ENCODE measurements at places on chromosomes 4 and X. TPM values are rescaled to one million over a fixed set of nuclear protein-coding genes. Genes with fewer than 3 reads are reported as not detected.

The CYBB gene
- not detected for total RNA-seq

The PRDM8 gene
- 10.2 TPM for total RNA-seq

The TEX13A gene
- not detected for total RNA-seq

The ADH7 gene
- not detected for total RNA-seq

The CXorf49 gene
- total RNA-seq: not detected

The FOXR2 gene
- not detected for total RNA-seq

The XAGE2 gene
- not detected for total RNA-seq

The SLC6A8 gene
- total RNA-seq: 42.0 TPM

The SYNPO2 gene
- total RNA-seq: 1.2 TPM

The ALG13 gene
- 100 TPM for total RNA-seq

DNA sequence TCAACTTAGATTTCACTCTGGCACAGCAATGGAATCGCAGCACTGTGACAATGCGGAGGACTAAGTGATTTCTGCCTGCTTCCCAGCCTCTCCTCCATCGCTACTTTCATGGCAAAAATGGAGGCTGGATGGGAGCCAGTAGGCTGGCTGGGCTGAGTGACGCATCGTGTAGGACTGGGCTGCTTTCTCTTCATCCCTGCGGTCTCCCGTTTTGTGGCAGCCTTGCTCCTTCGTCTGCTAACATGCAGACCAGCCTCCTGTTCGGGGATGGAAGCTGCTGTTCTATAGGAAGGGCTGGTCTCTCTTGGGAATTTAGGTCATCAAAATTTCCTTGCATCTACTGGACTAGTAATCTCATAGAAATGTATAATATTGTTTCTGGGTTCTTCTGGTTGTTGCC lies 15.8 kb upstream of the RGS12 start:
- no peak for DNase-seq

- no peak for DNase-seq
These were observed 132.9 kb downstream of the NKX6-1 start for GRCh38 chr4:84366161-84366560.

DNA sequence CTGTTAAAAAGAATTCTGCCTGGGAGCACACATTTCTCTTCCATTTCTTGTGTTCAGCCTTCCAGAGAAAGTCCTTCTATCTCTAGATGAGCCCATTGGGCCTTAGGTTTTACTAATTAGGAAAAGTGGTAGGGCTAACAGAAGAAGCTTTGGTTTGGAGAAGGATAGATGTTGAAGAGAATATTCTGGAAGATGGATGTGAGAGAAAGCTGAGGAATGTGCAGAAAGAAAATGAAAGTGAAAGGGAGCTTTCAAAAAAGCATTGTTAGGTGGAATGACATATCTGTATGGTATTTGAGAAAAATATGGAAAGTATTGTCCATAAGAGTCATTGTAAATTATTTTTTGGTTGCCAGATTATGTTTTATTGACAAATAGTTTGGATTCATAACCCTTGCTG lies 474.8 kb upstream of the SLIT2 start:
- no peak for DNase-seq

DNA sequence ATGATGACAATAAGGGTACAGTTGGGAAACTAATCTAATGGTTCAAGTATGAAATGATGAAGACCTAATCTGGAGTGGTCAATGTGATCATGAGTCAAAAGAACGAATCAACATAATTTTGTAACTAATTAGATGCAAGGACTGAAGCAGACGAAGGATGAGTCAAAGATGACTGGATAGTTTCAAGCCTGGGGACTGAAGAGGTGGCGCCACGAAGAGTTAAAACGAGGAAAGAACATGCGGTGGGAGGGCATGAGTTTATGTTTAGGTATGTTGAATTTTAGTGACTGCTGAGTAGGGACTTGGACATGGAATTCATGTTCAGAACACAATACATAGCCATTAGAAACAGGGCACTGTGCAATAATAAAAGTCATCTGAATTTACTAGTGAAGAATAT lies 221.5 kb upstream of the FAM241A start:
- DNase-seq: no peak

DNA sequence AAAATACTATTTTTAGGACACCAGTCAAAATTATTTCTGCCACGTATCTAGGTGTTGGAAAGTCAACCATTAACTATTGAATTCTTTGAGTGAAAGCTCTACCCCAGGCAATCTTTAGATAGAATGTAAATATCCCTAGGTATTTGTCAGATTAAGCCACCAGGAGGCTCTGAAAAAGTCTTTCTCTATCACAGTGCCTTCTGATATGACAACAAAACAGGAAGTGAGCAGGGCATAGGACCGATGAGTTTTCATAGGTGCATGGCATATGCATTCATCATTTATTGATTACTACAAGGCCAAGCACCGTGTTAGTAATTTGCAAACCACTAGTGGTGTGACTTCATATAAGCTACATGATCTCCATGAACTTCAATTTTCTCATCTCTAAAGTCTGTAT lies 333.6 kb upstream of the F9 start:
- no peak for DNase-seq

GRCh38 chr4:185351691-185352090 lies 44.0 kb downstream of the LRP2BP start:
- no peak for DNase-seq

DNA sequence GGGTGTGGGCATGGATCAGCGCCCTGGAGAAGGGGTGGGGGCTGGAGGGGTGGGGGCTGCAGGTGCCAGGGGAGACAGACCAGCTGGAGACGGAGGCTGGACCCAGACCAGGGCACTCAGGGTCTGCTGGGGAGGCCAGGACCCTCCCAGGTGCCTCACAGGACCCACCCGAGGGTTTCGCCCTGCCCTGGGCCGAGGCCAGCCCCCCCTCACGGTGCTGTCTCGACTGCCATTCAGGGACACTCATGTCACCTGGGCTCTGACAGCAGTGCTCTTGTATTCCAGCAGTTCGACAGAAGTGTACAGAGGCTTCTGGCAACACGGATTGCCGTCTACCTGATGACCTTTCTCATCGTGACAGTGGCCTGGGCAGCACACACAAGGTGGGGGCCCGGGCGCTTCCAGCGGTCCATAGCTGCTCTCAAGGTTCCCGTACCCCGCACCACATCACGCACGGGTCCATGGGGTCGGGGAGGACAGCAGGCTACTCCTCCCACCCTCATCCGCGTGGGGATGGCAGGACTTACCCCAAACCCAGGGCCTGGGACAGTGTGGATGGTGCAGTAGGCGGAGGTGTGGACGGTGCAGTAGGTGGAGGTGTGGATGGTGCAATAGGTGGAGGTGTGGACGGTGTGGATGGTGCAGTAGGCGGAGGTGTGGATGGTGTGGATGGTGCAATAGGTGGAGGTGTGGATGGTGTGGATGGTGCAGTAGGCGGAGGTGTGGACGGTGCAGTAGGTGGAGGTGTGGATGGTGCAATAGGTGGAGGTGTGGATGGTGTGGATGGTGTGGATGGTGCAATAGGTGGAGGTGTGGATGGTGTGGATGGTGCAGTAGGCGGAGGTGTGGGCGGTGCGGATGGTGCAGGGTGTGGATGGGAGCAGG lies 18.1 kb downstream of the TMEM175 start:
- DNase-seq: no peak

GRCh38 chrX:19827088-19827487 lies 60.3 kb downstream of the SH3KBP1 start:
- DNase-seq: no peak

GRCh38 chr4:17823871-17824669 lies 13.3 kb downstream of the NCAPG start:
- no peak for DNase-seq

DNA sequence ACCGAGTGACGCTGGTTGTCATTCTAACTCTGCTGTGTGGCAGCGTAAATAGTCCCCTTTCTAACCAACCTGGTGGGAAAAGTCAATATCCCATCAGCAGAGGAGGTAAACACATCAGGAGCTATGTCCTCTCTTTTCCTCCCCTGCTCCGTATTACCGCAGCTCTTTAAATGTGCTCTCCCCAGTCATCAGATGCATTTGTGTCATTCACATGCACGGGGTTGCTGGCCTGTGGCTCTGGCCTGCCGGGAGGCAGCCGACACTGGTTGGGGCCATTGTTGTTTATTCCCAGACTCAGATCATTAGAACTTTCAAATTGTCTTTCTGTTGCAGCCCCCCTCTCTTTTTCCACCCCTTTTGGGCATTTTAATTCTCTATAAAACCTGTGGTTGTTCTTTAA lies 21.9 kb downstream of the ARX start:
- DNase-seq: no peak

- no peak for DNase-seq
These were observed 174.8 kb upstream of the GLRA2 start for GRCh38 chrX:14354521-14354920.

DNA sequence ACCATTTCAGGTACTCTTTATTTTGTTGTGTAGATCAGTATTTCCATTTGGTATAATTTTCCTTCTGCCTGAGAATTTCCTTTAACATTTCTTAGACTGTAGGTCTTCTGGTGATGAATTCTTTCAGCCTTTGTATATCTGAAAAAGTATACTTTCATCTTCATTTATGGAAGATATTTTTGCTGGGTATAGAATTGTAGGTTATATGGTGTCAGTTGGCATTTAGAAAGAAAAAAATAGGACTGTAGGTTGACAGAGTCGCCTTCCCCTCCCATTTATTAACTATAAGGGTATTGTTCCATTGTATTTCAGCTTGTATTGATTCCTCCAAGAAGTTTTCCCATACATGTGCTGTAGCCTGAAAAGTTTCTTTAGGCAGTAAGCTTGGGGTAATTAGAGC lies 71.9 kb downstream of the KDM6A start:
- no peak for DNase-seq

GRCh38 chr4:140752291-140753068 lies 3.7 kb downstream of the TBC1D9 start:
- no peak for DNase-seq

DNA sequence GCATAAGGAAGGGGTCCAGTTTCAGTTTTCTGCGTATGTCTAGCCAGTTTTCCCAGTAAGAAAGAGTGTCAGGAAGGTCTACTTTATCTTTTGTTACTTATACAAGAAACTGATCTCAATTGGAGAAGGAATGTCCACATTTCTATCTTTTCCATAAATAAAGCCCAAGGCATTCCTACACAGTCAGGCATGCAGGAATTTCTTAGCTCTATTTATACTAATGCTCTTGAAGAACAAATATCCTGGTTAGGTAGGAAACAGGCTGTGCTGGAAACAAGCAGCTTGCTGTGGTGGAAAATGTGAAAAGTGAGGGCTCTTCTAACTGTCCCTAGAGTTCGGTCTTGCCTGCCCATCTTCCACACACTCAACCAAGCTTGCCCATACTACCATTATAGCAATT lies 37.9 kb upstream of the PITX2 start:
- no peak for DNase-seq

GRCh38 chr4:138916763-138917162 lies 98.8 kb upstream of the NOCT start:
- DNase-seq: no peak

- DNase-seq: no peak
These were observed 26.5 kb downstream of the HNRNPDL start for GRCh38 chr4:82403725-82404124.

GRCh38 chrX:70434914-70435586 lies 9.6 kb upstream of the DLG3 start:
- DNase-seq: no peak

- DNase-seq: no peak
These were observed 404.9 kb downstream of the PCDH7 start for GRCh38 chr4:31125061-31125460.

- DNase-seq: no peak
These were observed 42.3 kb upstream of the ACSL4 start for GRCh38 chrX:109775386-109775785.

GRCh38 chr4:179116011-179116410 lies 1673.8 kb upstream of the AGA start:
- no peak for DNase-seq

DNA sequence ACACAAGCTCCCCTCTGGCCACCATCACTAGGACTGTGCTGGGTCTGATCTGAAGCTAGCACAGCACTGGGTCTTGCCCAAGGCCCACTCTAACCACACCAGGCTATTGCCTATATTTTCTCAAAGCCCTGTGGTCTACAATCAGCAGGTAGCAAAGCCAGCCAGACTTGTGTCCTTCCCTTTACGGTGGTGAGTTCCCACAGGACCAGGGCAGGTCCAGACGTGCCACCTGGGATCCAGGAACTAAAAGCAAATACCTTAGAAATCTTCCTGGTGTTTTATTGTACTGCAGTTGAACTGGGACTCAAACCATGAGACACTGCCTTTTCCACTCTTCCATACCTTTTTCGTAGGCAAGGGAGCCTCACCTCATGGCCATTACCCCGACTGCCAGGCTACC lies 9.0 kb upstream of the MAGEC2 start:
- no peak for DNase-seq

DNA sequence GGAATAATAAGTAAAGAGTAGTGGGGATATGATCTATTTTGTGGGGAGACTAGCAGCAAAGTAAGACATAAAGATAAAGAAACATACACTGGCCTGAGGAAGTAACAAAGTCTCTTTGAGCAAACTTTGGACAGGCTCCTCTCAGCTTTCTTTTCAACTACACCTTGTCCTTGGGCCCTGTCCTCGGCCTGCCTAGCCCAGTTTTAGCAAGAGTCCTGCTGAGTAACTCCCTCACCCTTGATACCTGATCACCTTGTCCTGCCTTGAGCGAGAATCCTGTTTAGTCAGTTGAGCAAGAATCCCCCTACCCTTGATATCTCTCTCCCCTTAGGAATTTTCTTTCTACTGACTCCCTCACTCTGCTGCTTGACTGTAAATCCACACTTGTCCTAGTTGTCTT lies 11.5 kb downstream of the HNRNPH2 start:
- no peak for DNase-seq

GRCh38 chr4:40731792-40732245 lies 17.9 kb upstream of the NSUN7 start:
- DNase-seq: no peak

DNA sequence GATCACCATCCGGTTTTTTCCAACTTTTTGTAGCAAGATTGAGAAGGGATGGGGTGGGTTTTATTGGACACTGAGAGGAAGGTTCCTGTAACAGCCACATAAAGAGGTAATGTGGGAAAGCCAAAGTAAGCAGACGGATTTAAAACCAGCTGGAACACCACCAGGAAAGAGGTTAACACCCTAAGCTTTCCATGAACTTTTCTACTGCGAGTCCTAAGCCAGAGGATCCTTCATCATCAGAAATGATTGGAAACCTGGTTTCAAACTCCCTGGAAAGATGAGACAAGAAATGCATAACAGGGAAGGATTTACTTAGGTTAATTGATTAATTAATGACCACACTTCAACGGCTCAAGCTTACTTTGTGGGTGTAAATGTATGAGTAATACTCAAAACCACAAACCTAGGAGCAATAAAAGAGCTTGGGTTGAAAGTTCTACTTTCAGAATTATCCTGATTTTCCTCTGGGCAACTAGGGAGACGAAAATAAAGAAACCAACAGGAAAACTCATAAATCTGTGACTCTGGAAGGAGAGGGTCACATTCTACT lies 91.5 kb downstream of the COX18 start:
- DNase-seq: no peak
